ENCODE measurements at places on chromosomes 3 and 15. TPM values are rescaled to one million over a fixed set of nuclear protein-coding genes. Genes with fewer than 3 reads are reported as not detected.

The GASK1A gene
- not detected for total RNA-seq

The CIB1 gene
- total RNA-seq, result 52.7 TPM

DNA sequence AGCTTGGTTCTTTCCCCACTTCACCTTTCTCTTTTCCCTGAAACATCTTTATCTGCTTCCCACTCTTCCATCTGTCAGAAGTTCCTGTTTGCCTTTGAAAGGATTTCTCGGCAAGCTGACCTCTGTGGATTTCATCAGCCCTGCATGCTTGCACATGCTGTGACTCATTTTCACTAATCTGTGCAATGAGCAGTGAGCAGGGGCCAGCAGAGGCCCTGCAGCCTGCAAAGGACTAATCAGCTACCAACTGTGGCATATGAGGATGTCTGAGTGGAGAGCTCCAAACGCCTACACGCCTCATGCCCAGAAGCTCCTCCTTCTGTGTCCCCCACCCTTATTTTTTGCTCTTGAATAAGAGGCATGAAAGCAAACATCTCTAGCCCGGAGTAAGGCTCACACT, 333.0 kb upstream of the SEMA6D start:
- no peak for DNase-seq

DNA sequence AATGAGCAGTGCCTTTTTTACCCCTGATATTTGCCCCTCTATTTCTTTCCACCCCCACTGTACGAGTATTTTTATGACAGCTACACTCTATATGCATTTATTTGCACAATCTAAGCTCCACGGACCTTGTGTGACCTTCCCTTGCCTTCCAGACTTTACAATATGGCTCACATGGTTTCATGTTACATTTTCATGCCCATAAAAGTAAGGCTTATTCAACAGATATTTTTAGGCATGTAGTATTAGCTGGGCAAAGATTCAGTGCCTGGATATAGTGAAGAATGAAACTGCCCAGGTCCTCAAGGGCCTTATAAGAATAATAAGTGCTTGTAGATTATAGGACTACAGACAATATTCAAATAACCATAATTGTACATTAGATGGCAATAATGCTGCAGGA, 481.9 kb upstream of the CNTN4 start:
- DNase-seq, result no peak

DNA sequence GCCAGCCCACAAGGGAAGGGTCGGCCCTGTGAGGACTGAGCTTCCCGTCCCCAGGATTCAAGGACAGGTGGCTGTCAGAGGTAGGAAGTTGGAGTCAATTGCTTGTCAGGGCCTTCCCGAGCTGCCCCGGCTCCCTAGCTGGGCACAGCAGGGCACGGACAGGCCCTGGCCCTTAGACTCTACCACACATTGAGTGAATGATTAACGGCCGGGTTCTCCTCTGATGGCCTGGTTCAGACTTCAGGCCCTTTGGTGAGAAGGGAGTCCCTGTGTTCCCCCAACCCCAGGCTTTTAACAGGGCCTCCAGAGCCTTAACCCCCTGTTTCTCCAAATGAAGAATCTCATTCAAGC, 16.4 kb upstream of the FGD5 start:
- no peak for DNase-seq

DNA sequence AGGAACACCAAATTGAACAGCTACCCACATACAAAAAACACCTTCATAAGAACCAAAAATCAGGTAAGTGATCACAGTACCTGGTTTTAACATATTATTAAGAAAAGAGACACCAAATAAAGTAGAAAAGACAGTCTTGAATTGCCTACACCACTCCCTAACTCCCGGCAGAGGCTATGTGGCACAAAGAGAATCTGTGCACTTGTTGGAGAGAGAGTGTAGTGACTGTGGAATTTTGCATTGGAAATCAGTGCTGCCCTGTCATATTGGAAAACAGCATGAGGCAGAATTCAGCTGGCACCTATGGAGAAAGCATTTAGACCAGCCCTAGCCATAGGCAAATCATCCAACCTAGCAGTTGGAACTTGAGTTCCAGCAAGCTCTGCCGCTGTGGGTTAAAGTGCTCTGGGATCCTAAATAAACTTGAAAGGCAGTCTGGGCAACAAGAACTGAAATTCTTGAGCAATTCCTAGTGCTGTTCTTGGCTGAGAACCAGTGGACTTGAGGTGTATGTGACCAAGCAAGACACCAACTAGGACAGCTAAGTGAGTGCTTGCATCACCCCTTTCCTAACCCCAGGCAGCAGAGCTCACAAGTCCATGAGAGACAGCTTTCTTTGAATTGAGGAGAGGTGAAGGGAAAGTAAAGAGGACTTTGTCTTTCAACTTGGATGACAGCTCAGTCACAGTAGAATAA, 969.6 kb upstream of the ALCAM start:
- no peak for DNase-seq

- no peak for DNase-seq
These were observed 9.0 kb downstream of the PLCL2 start for GRCh38 chr3:16893618-16894200.

DNA sequence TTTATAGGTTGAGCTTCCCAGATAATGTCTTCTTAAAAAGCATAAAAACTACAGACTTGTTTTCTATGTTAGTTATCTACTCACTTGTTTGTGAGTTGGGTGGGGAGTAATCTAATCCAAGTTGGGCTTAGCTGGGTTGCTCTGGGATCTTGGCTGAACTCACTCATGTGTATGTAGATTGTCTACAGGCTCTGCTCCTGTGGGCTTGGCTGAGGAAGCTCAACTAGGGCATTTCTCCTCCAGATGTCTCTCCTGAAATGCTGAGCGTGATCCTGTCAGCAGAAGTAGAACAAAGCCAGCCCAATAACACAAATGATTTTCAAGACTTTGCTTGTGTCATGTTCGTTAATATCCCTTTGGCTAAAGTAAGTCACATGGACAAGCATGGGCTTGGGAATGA, 17.3 kb downstream of the KCNH8 start:
- DNase-seq, result no peak

DNA sequence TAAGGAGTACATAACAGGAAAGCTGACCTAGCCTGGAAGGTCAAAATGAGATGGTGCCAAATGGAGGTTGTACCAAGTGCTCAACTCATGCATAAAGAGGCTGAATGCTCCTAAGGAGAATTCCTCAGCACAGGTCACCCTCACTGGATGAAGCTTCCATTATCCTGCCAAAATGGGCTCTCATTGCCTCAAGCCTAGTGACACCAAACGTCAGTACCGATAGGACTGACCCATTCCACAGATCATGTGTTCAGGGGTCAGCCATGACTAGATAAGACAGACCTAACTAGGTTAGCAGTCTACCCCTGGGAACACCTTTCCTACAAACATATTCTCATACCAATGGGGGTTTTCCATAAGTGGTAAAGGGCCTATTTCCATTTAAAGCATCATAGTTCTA, 160.7 kb downstream of the MEX3B start:
- no peak for DNase-seq

DNA sequence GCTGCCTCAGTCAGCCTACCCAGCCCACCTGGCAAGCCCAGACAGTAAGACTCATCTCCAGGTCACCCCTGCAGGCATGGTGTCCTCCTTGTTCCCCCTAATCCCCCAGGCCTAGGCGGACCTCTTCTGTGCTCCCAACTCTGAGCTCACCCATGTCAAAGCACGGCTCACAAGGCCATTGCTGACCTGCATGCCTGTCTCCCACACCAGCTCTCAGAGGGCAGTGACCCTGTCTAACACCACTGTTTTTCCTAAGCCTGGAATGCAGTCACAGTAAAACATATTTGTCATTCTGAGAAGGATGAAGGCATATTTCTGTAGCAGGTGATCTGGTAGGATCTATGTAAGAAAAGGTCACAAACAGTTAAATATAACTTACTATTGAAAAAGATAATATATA, 110.3 kb upstream of the HACD2 start:
- peak; percentile 28 for DNase-seq

The CCDC39 gene
- total RNA-seq, result 0.22 TPM
